ENCODE measurements at places on chromosomes 7 and 10. TPM values are rescaled to one million over a fixed set of nuclear protein-coding genes. Genes with fewer than 3 reads are reported as not detected.

GRCh38 chr10:98295401-98295811 lies 27.4 kb upstream of the LOXL4 start:
- no peak for DNase-seq

DNA sequence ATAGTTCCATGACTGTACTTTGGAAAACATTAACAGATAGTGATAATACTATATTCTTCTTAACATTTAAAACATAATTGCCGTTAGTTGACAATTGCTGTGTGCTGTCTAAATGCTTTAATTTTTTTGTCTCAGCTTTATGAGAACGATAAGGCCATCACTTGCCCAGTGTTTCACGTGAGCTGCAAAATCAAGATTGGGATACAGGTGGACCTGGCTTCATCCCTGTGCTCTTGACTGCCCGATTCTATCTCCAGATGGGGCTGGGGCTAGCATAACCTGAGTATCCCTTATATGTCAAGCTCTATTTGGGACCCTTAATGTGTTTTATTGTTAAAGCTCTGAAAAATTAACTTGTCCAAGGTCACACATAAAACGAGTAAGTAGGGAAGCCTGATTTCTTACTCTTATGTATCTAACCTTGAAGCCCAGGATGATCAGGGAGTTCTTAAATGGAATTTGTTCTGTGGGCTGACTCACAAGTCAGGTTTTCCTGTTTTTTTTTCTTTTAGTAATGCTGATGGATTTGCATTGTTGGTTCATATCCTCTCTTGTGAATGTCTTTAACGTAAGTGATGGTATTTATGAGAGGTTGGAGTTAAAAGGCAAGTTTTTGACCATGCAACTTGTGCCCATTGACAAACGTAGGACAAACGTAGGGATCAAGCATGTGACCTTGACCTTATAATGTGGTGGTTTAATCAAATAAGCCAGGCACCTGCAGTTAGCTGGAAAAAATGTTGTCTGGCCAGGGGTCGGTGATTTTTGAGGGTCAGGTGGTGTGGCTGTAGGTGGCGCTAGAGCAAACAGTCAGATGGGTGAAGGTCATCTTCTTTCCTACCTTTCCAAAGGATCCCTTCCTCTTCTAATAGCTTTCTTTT lies 3.6 kb downstream of the PRKAR2B start:
- no peak for DNase-seq

The MYH16 gene
- polyA plus RNA-seq = not detected

The FAM25A gene
- not detected for polyA plus RNA-seq

The CCDC172 gene
- polyA plus RNA-seq = not detected

The OR6V1 gene
- not detected for polyA plus RNA-seq

The PIK3AP1 gene
- polyA plus RNA-seq = 155 TPM
